ENCODE measurements at places on chromosomes 1 and 21.

- DNase-seq: no peak
These were observed 61.5 kb downstream of the ARHGEF16 start for GRCh38 chr1:3515774-3516480.

GRCh38 chr1:230295367-230295766, 130.8 kb downstream of the PGBD5 start:
- no peak for DNase-seq

DNA sequence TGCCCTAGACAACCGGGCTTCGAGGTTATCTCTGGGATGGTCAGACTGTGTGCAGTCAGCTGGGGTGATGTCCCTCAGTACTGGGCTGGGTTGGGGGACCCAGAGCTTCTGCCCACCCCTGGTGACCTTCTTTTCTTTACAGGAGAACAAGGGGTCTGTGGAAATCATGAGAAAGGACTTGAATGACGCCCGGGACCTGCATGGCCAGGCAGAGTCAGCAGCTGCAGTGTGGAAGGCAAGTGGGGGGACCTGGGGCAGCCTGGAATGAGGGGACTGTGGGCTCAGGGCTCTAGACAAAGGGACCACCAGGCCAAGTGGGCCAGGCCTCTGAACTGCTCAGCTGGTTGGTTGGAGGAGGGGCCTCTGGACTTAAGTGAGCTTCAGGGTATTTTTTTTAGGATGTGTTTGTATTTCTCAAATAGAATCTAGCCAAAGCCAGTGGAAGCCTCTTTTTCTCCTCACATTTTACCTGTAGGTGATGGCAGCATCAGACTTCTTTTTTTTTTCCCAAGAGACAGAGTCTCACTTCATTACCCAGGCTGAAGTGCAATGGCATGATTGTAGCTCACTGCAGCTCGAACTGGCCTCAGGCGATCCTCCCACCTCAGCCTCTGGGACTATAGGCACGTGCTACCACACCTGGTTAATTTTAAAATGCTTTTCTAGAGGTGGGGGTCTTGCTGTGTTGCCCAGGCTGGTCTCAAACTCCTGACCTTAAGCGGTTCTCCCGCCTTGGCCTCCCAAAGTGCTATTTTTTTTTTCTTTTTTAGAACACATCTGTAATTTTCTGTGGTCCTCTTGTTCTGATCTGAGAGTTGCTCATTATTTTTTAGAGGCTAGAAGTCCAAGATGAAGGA, 1.9 kb downstream of the RNF187 start:
- DNase-seq: no peak

DNA sequence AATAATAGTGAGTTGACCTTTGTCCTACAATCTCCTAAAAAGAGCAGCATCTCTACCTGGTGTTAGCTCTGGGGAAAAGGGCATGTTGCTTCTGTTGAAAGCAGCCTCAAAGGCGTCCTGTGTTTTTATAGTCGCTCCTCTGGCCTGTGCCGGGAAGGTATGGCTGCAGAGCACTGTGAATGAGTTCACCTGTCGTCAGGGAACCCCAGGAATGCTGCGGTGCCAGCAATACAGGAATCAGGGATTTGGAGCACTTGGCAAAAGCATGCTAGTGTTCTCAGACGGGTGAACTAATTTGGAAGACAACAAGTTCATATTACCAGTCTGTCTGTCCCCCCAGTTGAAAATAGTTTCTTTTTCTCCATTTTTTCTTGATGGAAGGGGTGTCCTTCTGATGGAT, 60.3 kb upstream of the PGD start:
- DNase-seq: no peak

DNA sequence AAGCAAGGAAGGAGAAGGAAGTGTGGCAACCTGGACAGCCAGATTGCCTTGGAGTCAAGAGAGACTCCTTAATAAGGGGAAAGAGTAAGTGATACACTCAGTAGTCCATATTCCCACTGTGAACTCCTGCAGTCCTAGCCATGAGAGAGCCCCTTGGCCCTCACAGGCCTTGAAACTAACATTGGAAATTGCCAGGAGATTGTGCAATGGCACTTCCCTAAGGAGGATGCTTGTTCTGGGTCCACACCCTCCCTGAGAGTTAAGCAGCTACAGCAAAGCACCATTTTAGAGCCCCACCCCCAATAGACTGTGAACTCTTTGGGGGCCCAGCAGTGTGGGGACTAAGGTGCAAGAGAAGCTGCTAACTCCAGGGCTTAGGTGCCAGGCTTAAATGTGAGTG, 367.7 kb upstream of the CAMK1G start:
- DNase-seq: no peak

DNA sequence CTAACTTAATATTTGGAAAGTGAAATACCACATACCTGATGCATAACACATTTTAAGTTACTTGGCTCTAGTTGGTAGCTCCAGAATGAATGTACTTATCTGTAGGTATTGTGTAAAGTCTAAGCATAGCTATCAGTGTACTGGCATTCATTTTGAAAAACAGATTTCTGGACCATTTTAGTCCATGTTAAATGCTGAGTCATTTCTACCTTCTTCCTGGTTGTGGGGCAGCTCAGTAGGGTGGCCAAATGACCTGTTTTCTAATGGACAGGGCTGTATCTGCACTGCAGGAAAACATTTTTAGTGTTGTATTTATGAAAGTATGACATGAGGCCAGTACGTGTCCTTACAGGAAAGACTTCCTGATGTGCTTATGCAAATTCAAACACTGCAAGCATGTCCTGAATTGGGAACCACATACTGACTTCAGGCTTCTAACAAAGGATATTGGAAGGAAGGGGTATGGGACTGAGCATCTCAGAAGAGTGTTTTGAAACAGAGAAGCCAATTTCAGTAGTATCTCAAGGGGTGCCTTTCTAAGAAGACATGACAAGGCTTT, 300.3 kb upstream of the B3GALT2 start:
- no peak for DNase-seq

DNA sequence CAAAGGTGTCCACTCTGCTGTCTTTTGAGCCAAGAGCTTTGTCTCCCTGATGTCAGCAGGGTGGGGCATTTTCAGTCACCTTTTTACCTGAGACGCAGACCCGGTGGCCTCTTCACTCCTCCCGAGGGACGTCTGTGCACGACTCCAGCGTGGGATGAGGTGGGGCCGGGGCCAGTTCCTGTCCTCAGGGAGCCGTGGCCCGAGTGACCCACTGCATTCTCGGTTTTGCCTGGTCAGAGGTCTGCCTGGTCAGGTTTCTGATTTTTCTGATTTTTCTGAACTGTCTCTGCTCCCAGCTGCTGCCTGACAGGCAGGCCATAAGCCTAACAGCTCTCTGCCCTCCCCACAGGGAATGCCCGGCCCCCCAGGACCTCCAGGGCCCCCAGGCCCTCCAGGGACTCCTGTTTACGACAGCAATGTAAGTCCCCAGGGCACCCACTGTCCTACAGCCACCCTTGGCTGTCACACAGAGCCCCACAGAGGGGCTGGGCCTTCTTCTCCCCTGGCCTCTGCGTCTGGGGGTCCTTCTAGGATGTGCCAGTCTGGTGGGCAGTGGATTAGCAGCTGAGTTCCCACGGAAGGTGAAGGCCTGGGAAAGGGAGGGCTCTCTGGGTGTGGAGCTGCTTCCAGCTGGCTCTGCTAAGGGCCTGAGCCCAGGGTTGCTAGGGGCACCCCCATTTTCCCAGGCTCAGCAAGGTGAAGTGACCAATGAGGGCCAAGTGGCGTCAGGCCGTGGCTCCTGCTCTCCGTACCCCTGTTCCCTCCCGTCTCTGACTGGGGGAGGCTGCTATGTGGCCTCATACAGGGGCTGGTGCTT, 45.9 kb downstream of the SLC19A1 start:
- no peak for DNase-seq

GRCh38 chr1:150688763-150689162, 8.2 kb downstream of the GOLPH3L start:
- DNase-seq: no peak

- DNase-seq: no peak
These were observed 48.5 kb downstream of the AJAP1 start for GRCh38 chr1:4702932-4703331.

GRCh38 chr1:58065520-58065919, 481.0 kb downstream of the OMA1 start:
- DNase-seq: no peak

DNA sequence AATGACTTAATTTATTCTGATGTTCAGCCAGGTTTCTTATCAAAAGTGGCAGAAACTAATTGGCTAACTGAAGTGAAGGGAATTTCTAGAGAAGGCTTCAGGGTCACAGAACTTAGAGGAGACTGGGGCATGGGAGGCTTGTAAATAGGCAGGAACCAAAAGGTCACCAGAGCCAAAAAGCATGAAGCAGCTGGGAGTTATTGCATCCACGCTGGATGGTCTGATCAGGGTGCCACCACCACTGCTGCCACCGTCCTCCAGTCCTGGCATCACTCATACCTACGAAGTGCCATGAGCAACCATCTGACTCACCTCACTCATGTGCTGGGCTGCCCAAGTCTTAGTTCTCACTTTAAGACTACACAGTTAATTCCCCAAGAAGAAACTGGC, 82.5 kb upstream of the DPH5 start:
- DNase-seq: no peak

DNA sequence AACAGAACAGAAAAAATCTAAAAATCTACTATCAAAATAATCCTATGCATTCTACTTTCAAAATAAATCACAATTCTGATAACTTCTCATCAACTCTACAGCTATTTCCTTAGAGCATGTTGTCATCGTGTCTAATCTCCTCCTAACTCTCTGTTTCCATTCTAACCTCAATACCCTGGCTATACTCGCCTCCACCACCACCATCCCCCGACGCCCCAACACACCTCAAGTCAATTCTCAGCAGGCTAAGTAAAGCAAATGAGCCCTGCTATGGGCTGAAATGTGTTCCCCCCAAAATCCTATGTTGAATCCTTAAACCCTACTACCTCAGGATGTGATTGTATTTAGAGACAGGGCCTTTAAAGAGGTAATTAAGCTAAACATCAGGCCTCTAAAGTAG, 34.6 kb downstream of the NRDC start:
- DNase-seq: no peak

DNA sequence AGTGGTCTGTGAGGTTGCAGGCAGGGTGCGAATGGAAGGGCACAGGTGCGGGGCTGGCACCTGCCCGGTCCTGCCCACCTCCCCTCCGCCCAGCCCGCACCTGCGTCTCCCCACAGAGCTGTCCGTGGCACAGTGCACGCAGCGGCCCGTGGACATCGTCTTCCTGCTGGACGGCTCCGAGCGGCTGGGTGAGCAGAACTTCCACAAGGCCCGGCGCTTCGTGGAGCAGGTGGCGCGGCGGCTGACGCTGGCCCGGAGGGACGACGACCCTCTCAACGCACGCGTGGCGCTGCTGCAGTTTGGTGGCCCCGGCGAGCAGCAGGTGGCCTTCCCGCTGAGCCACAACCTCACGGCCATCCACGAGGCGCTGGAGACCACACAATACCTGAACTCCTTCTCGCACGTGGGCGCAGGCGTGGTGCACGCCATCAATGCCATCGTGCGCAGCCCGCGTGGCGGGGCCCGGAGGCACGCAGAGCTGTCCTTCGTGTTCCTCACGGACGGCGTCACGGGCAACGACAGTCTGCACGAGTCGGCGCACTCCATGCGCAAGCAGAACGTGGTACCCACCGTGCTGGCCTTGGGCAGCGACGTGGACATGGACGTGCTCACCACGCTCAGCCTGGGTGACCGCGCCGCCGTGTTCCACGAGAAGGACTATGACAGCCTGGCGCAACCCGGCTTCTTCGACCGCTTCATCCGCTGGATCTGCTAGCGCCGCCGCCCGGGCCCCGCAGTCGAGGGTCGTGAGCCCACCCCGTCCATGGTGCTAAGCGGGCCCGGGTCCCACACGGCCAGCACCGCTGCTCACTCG, 23.3 kb downstream of the FTCD start:
- no peak for DNase-seq

GRCh38 chr1:154481053-154481452, 21.0 kb upstream of the TDRD10 start:
- DNase-seq: no peak

DNA sequence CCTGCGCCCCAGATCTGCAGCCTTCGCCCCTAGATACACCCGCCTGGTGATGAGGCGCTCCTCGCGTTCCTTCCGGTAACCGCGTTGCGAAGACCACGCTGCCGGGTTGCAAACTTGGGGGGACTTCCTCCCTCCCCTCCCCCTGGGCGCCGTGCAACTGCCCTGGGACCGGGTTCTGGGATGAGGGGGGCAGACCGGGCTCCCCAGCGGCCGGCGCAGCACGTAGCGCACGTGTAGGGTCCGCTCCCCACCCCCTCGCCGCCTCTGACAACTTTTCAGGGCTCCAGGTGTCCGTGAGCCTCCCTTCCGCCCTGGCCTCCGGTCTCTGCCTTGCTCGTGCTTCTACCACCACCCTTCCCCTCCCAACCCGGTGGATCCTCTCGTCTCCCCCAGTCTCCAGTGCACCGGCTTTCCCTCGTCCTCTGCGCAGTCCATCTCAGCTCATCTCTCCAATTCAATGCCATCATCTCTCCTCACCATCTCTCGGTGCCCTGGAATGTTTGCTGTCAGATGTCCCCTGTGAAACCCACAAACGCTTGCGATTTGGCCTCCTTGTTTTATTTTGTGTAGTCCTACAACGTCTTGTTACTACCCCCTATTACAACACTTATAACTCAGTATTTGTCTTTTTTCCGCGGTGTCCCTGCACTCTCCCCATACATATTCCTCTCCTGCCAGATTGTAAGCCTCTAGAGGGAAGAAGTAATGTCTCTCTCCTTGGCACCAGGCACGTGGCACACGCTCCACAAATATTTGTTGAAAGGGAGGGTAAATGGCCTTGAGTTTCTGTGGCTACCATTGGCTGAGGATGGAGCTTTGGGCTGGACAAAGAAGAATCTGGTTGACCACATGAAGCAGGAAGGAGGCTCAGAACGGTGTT, 782 bp downstream of the PCAT6 start:
- peak; percentile 26 for DNase-seq

DNA sequence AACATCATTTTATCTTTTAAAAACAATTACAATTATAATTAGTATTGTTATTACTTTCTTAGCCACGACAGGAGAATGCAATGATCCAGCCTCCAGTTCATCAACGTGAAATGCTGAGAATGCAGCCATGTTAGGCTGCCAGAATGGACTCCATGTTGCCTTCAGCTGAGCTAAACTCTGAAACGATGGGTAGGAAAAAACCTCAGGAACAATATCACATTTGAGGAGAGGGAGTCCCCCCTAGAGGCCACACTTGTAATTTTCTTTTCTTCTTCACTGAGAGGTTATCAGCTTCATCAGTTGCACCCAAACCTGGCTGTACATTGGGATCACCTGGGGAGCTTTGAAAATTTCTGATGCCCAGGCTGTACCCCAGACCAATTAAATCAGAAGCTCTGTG, 34.6 kb upstream of the DNAH14 start:
- no peak for DNase-seq

GRCh38 chr21:43585924-43586413, 73.3 kb downstream of the HSF2BP start:
- DNase-seq: no peak
